Testis (tissue), 5 donors: ENCODE measurements at places on chromosomes 2 and 18. TPM values are rescaled to one million over a fixed set of nuclear protein-coding genes. Genes with fewer than 3 reads are reported as not detected.

GRCh38 chr2:126212735-126213134 lies 443.2 kb upstream of the GYPC start:
- DNase-seq, result no peak

REG3G gene
- total RNA-seq, result 69.7 TPM

SLC30A3 gene
- total RNA-seq, result 130 TPM

GRCh38 chr2:100242891-100243619 lies 79.2 kb downstream of the LONRF2 start:
- peak; percentile 83 for DNase-seq

GRCh38 chr2:186770332-186770946 lies 76.6 kb downstream of the FAM171B start:
- no peak for DNase-seq

- peak; percentile 95 for DNase-seq
These were observed at the start of gene OSBPL1A for GRCh38 chr18:24397694-24398368. TSS of gene OSBPL1A (minus strand) at chr18:24397824. CDS start at chr18:24377533, 20,291 bp downstream.
